ENCODE measurements at places on chromosomes 5 and 9. TPM values are rescaled to one million over a fixed set of nuclear protein-coding genes. Genes with fewer than 3 reads are reported as not detected.

DNA sequence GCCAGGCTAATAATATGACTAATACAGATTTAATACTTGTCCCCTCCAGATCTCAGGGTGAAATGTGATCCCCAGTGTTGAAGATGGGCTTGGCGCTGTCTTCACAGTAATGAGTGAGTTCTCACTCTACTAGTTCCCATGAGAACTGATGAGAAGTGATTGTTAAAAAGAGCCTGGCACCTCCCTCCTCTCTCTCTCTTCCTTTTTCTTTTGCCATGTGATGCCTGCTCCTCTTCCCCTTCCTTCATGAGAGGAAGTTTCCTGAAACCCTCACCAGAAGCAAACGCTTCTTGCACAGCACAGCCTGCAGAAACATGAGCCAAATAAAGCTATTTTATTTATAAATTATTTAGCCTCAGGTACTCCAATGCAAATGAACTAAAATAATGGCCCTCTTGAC lies 55.2 kb downstream of the GLDC start:
- H3K27ac ChIP-seq = no peak overlapping the region
- H3K4me3 ChIP-seq = no peak overlapping the region
- no peaks in the 10 kb centered on the region for H3K4me1 ChIP-seq
- H3K27me3 ChIP-seq = no peaks in the 10 kb centered on the region
- no peak for DNase-seq

DNA sequence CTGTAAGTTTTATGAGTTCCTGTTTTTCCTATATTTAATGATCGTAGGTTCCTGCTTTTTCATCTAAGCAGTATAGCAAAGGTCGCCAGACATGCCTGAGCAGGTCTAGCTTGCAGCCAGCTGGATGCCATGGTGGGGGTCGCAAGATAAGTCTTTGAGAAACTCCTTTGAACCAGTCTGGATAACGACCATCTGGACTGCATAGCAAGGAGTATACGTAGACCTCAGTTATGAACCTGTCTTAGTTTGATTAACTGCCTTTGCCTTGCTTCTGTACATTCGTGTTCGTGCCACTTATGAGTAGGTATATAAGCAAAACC lies 8.4 kb upstream of the SPATA31E1 start:
- no peak overlapping the region for H3K27ac ChIP-seq
- H3K4me1 ChIP-seq = no peaks in the 10 kb centered on the region
- DNase-seq = no peak
- no peaks in the 10 kb centered on the region for H3K36me3 ChIP-seq

The SPINK6 gene
- total RNA-seq = not detected

DNA sequence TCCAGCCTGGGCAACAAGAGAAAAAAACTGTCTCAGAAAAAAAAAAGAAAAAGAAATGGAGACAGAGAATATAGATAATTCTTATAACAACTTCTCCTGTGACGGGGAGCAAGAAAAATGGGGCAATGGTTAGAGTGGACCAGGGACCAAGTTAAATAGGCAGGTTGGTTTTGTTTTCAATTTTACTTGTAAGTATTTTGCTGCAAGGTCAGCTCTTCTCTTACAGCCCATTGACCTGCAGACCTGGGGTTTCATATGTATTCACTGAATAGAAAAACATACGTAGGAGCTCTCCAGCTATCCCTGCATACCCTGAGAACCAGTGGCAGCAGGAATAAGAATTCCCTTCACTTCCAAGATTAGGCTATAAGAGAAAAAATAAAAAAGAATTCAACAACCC lies 29.2 kb upstream of the IL13 start:
- H3K27ac ChIP-seq = no peak overlapping the region
- H3K4me3 ChIP-seq = no peak overlapping the region
- H3K4me1 ChIP-seq = peaks cover 7% of the 10 kb centered on the region

DNA sequence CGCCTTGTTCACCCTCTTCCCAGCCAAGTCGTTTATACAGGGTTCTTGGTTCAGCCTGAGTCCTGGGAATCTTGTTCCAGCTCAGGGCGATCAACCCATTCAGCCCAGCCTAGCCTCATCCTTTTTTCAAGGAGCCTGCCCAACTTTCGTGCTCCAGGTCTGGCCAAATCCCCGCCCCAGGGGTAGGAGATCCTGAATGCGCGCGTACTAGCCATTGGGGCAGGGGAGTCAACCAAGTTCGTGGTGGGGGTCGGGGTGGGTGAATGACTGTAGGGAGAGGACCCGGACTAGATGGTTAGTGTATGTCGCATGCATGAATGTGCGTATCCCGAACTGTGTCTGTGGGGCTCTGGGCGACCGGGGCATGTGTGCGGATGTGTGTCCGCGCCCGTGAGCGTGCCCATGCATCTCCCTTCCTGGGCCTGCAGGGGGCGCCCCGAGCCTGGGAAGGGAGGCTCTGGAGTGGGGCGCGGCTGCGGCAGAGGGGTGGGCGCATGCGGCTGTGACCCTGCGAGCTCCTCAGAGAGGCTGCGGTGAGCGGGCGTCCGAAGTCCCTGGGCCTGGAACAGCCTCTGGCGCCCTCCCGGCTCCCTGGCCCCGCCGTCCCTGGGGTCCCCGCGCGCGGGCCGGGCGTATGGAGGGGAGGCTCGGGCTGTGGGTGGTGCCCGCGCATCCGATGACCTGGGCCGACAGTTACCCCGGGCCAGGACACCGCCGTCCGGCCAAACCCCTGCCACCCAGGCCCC lies 8.7 kb downstream of the CCL21 start:
- DNase-seq = peak; percentile 55
- no peaks in the 10 kb centered on the region for H3K36me3 ChIP-seq
- H3K4me1 ChIP-seq = peaks cover 4% of the 10 kb centered on the region

The MYMK gene
- not detected for total RNA-seq

The C9orf153 gene
- 0.66 TPM for total RNA-seq

- peak; percentile 36 for DNase-seq
- H3K4me3 ChIP-seq = no peak overlapping the region
- H3K4me1 ChIP-seq = no peaks in the 10 kb centered on the region
Observed at GRCh38 chr5:68911840-68912690, 181.7 kb upstream of the SLC30A5 start.

- H3K36me3 ChIP-seq = no peaks in the 10 kb centered on the region
- DNase-seq = no peak
- H3K4me3 ChIP-seq = no peak overlapping the region
- peaks cover 35% of the 10 kb centered on the region for H3K27me3 ChIP-seq
- peaks cover 4% of the 10 kb centered on the region for H3K4me1 ChIP-seq
Observed at GRCh38 chr9:121597698-121598166, 53.7 kb upstream of the DAB2IP start.

DNA sequence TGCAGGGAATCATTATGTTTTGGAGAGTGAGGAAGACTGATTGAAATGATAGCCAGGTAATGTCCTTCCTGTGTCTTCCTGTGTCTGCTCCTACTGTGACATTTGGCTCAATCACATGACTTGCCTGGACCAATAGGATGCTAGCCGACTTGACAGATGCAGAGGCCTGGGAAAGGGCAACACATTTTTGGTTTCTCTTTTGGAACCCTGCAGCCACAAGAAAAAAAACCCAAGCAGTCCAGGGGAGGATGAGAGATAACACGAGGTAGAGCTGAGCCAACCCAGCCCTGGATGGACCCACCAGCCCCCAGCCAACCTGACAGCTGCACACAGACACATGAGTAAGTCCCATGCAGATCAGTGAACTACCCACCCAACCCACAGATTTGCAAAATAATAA lies 256.1 kb upstream of the SMARCA2 start:
- H3K36me3 ChIP-seq = no peaks in the 10 kb centered on the region
- no peaks in the 10 kb centered on the region for H3K4me1 ChIP-seq
- no peaks in the 10 kb centered on the region for H3K27me3 ChIP-seq
- H3K27ac ChIP-seq = no peak overlapping the region

DNA sequence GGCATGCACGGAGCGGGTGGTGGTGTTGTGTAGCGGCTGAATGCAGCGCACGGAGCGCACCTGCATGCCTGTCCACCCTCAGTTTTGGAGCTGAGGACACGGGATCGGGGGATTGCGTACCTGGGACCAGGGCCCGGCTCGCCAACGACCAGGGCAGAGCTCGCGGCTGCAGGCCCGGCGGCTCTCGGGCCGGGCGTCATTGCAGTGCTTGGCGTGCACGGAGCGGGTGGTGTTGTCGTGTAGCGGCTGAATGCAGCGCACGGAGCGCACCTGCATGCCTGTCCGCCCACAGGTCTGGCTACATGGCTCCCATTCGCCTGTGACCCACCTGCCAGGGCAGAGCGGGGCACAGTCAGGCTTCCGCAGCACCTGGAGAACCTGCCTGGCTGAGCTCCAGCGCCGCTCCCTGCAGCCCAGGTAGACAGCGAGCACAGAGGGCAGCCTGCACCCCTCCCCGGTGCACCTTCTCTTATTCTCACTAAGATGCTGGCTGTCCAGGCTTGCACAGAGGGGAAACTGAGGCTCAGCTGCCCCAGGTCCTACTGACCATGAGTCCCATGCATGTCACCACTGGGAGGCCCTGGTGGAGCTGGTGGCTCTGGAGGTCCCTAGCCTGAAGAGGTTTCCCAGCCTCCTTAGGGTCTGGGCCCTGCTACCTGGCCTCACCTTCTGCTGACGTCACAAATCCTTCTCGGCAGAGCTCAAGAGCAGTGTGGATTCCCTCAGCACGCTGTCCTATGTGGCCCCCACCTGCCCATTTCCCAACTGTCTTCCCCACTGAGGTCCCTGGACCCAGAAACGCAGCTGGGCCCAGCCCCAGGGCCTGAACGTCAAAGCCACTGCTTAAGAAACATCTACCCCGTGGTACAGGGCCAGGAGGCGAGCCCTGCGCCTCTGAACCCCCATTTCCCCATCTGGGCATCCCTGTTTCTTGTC lies 64.9 kb downstream of the ZNF354C start:
- H3K4me3 ChIP-seq = no peak overlapping the region
- no peak overlapping the region for H3K27ac ChIP-seq
- no peaks in the 10 kb centered on the region for H3K36me3 ChIP-seq
- H3K27me3 ChIP-seq = no peaks in the 10 kb centered on the region
- no peak for DNase-seq
- no peaks in the 10 kb centered on the region for H3K4me1 ChIP-seq

GRCh38 chr5:54551292-54551691 lies 33.7 kb downstream of the SNX18 start:
- peaks cover 6% of the 10 kb centered on the region for H3K4me1 ChIP-seq
- no peak for DNase-seq
- H3K4me3 ChIP-seq = no peak overlapping the region
- no peaks in the 10 kb centered on the region for H3K27me3 ChIP-seq

The FCN2 gene
- not detected for total RNA-seq

- H3K4me1 ChIP-seq = no peaks in the 10 kb centered on the region
- H3K36me3 ChIP-seq = no peaks in the 10 kb centered on the region
- H3K27me3 ChIP-seq = peaks cover 9% of the 10 kb centered on the region
- H3K27ac ChIP-seq = no peak overlapping the region
- no peak overlapping the region for H3K4me3 ChIP-seq
Observed at GRCh38 chr5:74816875-74817274, 49.3 kb downstream of the FAM169A start.

The SNAPC4 gene
- 17.5 TPM for total RNA-seq

DNA sequence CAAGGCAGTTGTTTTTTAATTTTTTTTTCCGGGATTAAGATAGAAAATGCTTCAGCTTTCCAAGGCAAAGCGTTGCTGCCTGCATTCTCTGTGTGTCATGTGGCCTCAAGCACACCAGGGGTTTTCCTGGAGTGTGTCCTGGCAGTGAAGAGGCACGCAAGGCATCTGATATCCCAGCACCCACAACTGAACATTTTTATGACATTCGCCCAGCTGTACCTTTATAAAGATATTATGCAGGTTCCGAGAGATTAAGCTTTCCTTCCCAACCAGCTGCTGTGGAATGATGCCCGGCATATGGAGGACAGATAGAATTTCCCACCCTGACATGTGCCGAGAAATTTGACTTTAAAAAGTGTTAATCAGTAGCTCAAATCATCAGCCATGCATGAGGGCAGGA lies 205.6 kb downstream of the GADD45G start:
- no peaks in the 10 kb centered on the region for H3K36me3 ChIP-seq
- H3K4me1 ChIP-seq = peaks cover 56% of the 10 kb centered on the region
- H3K27me3 ChIP-seq = no peaks in the 10 kb centered on the region
- no peak for DNase-seq
- H3K4me3 ChIP-seq = no peak overlapping the region

- peaks cover 11% of the 10 kb centered on the region for H3K4me1 ChIP-seq
- no peak overlapping the region for H3K4me3 ChIP-seq
- no peak for DNase-seq
- H3K36me3 ChIP-seq = no peaks in the 10 kb centered on the region
Observed at GRCh38 chr5:163941079-163941478, 435.7 kb downstream of the MAT2B start.

GRCh38 chr5:76764374-76764773 lies 48.4 kb downstream of the F2R start:
- no peaks in the 10 kb centered on the region for H3K27me3 ChIP-seq
- DNase-seq = no peak
- H3K36me3 ChIP-seq = no peaks in the 10 kb centered on the region
- peaks cover 7% of the 10 kb centered on the region for H3K4me1 ChIP-seq
- H3K27ac ChIP-seq = no peak overlapping the region
- H3K4me3 ChIP-seq = no peak overlapping the region

The ASB6 gene
- total RNA-seq = 22.9 TPM

The ASS1 gene
- total RNA-seq = 2.0 TPM

DNA sequence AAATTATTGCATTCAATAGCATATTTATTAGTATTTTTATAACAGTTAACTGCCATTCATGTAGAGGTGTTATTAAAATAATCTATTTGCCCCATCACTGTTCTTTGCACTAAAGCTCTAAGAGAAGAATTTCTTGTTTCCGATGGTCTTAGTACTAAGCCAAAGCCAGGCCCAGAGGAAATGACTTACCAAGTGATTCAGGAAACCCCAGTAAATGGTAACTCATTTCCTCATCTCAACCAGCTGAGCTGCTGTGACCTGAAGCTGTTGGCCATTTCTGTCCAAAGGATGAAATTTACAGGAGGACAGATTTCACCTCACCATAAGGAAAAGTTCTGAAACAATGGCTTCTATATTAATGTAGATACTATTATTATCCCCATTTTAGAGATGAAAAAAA lies 117.0 kb downstream of the PIK3R1 start:
- DNase-seq = peak; percentile 70
- peak overlapping the region; percentile 56 for H3K27ac ChIP-seq
- peaks cover 41% of the 10 kb centered on the region for H3K4me1 ChIP-seq
- H3K27me3 ChIP-seq = no peaks in the 10 kb centered on the region
- H3K4me3 ChIP-seq = no peak overlapping the region

- no peaks in the 10 kb centered on the region for H3K4me1 ChIP-seq
- H3K36me3 ChIP-seq = no peaks in the 10 kb centered on the region
- DNase-seq = no peak
- H3K4me3 ChIP-seq = no peak overlapping the region
- no peak overlapping the region for H3K27ac ChIP-seq
Observed at GRCh38 chr5:157252711-157253465, 13.0 kb upstream of the CYFIP2 start.

DNA sequence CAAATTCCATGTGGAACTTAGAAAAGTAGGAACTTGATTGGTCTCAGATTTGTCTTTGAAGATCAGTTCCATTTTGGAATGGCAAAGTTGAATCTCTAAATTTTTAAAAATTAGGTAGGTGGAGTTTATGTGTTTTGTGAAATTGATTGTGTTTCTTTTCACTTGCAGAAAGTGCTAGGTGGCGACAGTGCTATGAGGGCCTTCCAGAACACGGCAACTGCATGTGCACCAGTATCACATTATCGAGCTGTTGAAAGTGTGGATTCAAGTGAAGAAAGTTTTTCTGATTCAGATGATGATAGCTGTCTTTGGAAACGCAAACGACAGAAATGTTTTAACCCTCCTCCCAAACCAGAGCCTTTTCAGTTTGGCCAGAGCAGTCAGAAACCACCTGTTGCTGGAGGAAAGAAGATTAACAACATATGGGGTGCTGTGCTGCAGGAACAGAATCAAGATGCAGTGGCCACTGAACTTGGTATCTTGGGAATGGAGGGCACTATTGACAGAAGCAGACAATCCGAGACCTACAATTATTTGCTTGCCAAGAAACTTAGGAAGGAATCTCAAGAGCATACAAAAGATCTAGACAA lies 2.8 kb downstream of the PHAX start:
- H3K4me3 ChIP-seq = no peak overlapping the region
- H3K27ac ChIP-seq = no peak overlapping the region
- H3K27me3 ChIP-seq = no peaks in the 10 kb centered on the region
- peaks cover 10% of the 10 kb centered on the region for H3K4me1 ChIP-seq
- H3K36me3 ChIP-seq = peaks cover 3% of the 10 kb centered on the region

The ANAPC2 gene
- 70.0 TPM for total RNA-seq

All from endothelial cell of umbilical vein (primary cell).